ENCODE measurements at places on chromosomes 1 and 21.

- DNase-seq: no peak
Observed at GRCh38 chr1:65027666-65028358, 61.5 kb upstream of the JAK1 start.

DNA sequence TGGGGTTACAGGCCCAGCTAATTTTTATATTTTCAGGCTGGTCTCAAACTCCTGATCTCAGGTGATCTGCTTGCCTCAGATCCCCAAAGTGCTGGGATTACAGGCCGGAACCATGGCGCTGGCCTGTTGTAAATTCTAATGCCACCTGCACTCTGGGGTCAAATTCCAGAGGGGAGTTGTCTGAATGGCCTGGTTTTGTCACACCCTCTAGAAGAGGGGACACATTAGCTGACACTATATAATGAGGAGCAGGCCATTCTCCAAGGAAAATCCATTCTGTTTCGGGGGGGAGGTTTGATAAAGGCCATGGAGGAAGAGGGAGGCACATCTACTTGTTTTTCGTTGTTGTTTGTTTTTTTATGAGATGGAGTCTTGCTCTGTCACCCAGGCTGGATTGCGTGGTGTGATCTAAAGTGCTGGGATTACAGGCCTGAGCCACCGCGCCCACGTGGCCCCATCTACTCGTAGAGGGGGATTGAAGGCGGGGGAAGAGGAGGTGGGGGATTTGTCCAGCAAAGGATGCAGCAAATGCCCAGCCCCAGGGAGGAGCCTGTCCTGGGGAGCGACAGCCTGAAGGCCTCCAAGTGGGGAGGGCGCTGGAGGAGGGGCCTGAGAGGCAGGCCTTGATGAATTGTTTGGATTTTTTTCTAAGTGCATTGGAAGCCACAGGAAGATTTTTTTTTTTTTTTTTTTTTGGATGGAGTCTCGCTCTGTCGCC is 78.4 kb upstream of the SLC45A1 start:
- no peak for DNase-seq

- DNase-seq: no peak
Observed at GRCh38 chr21:38354231-38354630, 97.4 kb downstream of the KCNJ15 start.

GRCh38 chr1:118200836-118201235 is 15.8 kb upstream of the SPAG17 start:
- no peak for DNase-seq

DNA sequence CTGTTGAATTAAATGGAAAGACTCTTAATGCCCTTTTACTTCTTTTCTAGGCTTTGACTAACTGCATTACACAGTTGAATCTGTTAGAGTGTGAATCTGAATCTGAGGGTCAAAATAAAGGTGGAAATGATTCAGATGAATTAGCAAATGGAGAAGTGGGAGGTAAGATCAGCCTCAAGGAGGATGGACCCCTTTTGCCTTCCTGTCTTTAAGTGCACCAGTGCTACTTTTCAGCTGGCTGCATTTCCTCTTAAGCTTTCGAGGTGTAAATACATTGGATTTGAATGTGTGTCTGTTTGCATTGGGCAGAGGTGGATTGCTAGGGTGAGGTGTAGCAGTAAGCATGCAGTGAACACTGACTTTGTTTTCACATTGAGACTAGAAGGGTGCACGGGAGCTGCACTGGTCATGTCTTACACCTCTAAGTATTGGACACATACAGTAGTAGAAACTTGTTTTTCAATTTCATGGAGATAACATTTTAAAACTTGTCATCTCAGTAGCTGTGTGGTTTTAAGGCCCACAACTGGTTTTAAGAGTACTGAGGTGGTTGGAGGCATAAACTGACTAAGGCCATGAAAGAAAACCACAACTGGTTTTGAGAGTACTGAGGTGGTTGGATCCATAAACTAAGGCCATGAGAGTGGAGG is 35.4 kb downstream of the MIA3 start:
- DNase-seq: no peak

- DNase-seq: no peak
Observed at GRCh38 chr1:30507401-30508174, 215.8 kb downstream of the MATN1 start.

DNA sequence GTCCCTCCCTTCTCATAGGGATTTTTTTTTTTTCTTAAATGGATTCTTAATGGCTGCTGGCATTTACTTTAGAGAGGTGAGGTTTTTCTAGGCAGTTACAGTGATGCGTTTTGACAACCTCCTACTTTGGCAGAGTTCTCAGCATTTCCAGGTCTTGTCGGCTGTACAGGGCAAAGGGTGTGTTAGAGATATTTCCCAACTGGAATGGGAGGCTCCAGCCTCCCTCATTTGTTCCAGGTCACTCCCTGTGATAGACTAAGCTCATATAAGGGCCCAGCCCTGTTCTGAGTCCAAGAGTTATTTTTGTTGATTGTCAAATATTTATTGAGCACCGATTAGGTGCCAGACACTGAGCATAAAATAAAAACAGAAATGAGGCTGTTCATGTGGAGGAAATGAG is 7.6 kb upstream of the XKR8 start:
- no peak for DNase-seq

DNA sequence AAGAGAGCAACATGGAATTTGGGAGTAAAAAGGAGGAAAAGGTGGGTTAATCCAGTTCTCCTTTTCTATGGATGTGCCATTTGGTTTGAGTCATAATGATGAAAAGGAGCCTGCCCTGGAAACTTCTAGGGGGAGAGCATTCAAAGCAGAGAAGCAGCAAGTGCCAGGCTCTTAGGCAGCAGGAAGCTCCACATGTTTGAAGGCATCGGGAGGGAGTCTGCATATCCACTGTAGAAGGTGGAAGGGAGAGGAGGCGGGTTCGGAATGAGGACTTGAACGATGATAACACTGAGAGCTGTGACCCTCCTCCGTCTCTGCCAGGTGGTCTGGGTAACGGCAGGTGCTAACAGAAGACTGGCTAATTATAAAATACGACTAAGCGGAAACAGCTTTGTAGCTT is 128.2 kb downstream of the RYR2 start:
- no peak for DNase-seq

- no peak for DNase-seq
Observed at GRCh38 chr1:218492874-218493273, 147.7 kb downstream of the TGFB2 start.

GRCh38 chr1:42340093-42340492 is 5.1 kb upstream of the FOXJ3 start:
- no peak for DNase-seq

All from C1 segment of cervical spinal cord (tissue), 14 donors.